Neural progenitor cell (in vitro differentiated cells): ENCODE measurements at places on chromosomes 12 and 14.

- DNase-seq, result no peak
These were observed 182.7 kb upstream of the C14orf180 start for GRCh38 chr14:104396682-104397470.

GRCh38 chr12:90546511-90546910, 408.5 kb downstream of the CCER1 start:
- no peak for DNase-seq

GRCh38 chr14:62691647-62692489, 353.4 kb downstream of the KCNH5 start:
- no peak for DNase-seq

DNA sequence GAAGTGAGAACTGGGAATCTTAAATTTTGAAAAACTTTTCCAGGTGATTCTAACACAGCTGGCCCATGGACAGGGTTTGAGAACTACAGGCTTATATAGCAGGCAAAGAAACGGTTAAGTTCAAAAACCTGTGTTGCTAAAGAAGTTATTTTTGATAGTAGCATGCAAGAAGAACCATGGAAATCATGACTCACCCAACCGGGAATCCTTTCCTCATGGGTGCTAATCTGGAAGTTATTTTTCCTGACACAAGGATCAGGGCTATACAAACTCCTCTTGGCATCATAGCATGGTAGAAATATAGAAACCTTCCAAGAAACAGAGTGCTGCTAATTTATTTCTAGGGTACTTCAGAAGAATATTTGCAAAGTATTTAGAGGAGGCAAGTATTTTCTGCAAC, 588.7 kb downstream of the CCER1 start:
- no peak for DNase-seq

DNA sequence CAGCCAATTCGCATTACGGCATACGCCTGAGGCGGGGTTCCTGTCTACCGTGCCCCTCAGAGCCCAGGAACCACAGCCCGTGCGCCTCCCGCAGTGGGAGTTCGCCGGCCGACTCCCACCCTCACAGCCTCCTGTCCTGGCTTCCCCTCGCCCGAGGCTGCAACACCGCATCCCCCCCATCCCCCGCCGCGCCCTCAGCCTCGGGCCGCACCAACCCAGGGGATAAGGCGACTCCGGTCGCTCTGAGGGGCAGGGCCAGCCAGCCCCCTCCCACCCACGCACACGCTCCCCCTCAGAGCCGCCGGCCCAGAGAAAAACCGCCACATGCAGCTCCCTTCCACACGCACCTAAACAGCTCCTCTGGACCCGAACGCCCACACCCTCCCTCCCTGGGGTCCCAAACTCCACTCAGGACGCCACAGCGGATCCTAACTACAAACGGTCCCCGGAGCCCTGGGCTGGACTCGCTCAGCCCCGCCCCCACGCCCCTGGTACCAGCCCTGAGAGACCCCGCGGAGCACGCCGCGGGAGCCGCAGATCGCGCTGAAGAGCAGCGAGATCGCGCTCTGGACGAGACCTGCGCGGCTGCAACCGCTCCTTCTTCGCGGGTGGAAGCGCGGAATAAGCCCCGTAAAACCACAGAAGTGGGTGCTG, at the start of gene C14orf39:
TSS of gene C14orf39 (minus strand) at position 466 of the 654 bp plus-strand sequence. CDS start 985 bp downstream, outside the sequence.
- peak; percentile 78 for DNase-seq

GRCh38 chr12:32025906-32026305, 66.7 kb downstream of the RESF1 start:
- DNase-seq, result no peak

GRCh38 chr12:120013659-120014380, 24.8 kb downstream of the BICDL1 start:
- DNase-seq, result no peak

GRCh38 chr14:61048640-61049039, 67.6 kb downstream of the SLC38A6 start:
- DNase-seq, result no peak

DNA sequence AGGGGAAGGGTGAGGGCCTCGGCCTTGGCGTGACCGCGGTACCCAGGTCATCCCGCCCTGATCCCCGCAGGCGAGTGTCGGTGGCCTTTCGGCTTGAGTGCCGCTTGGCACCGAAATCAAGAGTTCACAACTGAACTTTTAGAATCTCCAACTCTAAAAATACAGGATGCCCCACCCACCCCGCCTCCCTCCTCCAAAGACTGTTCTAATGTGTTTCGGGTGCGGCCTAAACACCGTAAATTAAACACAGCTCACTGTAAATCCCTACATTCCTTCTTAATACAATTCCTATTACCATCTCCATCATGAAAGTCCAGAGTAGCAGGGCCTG, 11.4 kb downstream of the SCNN1A start:
- no peak for DNase-seq

- DNase-seq, result no peak
These were observed 7.9 kb downstream of the SLC16A7 start for GRCh38 chr12:59603754-59604153.

DNA sequence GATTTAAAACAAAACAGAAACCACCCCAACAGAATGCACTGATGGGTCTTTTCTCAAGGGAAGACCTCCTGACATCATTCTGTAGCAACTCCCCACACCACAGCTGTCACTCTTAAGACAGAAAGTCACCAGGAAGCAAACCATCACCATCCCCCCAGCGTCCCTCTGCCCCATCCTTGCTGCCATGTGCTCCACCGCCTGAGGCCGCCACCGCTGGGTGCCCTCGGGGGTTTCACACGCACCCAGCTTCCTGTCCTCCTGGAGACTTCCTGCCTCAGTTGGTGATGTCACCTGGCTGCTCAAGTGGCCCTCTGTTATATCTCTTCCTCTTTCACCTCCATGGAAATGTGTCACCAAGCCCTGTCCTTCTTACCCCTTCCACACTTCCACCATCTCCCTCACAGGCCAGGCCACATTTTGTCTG, 71.4 kb upstream of the GPR68 start:
- DNase-seq, result no peak

GRCh38 chr12:67419810-67420209, 150.7 kb downstream of the CAND1 start:
- DNase-seq, result peak; percentile 23

GRCh38 chr14:85531587-85532373, 1.8 kb downstream of the FLRT2 start:
- DNase-seq, result peak; percentile 67

DNA sequence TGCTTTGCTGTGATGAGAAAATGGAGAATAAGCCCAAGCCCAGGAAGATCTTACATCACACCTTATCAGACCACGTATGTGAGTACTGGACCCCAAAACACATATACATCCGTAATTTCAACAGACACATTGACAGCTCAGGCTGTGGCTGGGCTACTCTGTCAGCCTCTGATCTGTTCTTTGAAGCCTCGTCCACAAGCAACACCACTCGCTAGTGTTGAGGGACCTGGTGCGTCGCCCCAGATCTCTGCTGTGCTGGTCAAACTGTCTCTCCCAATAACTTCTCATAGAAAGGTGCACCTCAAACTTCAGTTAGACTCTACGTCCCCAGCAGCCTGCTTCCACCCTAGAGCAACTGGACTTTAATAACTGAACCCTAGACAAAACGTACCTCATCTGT, 10.6 kb upstream of the SFSWAP start:
- no peak for DNase-seq
